ENCODE measurements at places on chromosomes 5 and 9.

- no peak for DNase-seq
These were observed 120.7 kb upstream of the SPATA31C2 start for GRCh38 chr9:88259001-88259400.

DNA sequence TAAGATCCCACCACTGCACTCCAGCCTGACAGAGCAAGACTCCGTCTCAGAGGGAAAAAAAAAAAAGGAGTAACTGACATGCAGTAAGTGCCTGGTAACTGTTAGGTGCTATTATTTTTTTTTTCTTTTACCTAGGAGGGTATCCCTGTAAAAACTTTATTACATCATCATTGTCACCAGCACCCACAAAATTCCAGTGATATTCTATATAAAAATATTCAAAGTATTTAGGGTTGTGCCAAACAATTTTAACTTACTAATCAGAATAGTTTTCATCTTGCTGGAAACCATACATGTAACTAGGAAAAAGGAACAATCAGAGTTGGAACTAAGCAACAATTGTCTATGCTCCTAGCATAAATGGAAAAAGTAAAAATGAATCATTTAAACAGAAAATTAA lies 112.4 kb downstream of the SSBP2 start:
- no peak for DNase-seq

GRCh38 chr5:68264024-68264956 lies 48.7 kb downstream of the PIK3R1 start:
- no peak for DNase-seq

DNA sequence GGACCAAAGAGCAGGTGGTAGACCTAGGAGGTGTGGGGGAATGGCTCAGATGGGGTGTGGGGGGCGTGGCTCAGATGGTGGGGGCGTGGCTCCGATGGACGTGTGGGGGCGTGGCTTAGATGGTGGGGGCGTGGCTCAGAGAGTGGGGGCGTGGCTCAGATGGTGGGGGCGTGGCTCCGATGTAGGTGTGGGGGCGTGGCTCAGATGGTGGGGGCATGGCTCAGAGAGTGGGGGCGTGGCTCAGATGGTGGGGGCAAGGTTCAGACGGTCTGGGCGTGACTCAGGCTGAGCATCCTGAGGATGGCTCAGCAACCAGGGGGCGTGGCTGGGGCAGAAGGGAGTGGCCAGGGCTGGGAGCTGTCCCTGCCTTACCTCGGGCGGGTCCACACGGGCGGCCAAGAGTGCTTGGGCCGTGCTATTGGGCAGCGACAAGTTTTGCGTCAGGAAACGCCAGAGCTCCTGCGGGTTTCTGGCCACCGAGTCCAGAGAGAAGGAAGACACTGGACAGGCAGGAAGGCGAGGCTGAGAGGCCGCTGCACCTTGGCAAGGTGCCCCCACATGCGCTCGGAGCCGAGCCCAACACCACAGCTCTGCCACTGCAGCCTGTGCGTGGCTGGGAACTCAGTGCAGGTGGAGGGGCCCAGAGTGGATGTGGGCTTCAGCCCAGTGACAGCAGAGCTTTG lies 5.9 kb downstream of the ABCA2 start:
- no peak for DNase-seq

DNA sequence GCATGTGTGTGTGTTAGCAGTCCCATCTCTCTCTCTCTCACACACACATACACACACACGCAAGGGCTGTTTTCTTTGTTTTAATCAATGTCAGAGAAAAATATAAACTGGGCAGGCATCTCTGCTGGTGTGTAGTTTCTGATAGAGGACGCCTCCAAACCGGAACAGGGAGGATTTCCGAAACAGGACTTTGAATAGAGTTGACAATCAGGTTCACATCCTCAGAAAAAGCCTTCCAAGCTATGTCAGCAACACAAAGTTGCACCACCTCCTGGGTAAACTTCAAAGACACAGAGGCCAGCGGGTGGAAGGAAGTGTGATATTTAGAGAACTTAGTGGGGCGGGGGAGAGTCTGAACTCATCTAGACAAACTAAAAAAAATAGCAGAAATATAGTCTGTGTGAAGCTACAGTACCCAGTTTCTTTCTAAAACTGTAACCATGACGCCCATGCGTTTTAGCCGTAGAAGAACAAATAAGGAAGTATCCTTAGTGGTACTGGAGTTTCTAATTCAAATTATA lies 1.2 kb downstream of the ST8SIA4 start:
- DNase-seq: no peak

DNA sequence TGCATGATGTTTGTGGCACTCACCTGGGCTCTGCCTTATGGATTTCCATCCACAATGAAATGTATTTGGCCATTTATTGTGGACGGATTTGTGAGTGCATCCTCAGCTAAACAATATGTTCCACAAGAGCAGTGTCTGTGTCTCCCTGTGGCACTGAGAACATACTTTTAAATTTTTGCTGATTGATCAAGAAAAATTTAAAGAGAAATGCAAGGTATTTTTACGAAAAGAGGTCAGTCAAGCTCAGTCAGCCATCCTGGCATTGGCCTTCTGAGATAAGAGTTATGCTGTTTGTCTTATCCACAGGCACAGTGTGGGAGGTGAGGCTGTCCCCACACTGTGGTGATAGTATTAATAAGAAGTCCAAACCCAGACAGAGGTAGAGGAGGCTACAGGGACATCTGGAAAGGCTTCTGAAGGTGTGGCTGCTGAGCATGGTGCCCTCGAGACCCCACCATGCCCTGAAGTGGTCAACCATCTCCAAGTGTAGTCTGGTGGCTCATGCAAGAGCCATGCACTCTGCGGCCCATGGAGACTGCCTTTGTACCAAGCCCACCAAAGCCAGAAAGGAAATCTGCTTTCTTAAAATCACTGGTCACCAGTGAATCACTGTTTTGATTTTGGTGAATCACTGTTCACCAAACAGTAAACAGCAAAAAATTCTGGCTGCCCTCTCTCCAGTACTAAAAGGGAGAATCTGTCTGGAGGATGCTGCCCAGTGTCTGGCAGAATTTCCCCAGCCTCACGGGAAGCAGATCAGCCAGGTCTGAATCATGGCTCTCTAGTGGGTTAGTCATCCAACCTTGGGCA lies 28.8 kb downstream of the SPOCK1 start:
- DNase-seq: peak; percentile 94

- DNase-seq: no peak
These were observed 4.7 kb upstream of the CCL28 start for GRCh38 chr5:43416803-43417394.

DNA sequence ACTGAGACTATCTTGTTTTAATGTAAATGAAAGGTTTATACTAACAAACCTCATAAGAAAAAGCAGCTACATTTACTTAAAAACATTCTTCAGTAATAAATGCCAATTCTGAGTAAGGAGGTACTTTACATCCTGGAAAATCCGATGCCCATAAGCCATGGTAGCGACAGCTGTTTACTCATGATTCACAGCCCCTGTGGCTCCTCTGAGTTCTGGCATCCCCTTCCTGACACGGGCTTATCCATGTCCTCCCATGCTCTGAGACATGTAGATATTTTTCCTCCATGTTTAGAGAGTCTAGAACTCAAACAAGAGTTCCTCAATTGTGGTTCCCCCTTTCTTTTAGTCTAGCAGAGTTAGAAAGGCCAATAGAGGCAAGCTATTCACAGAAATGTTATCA lies 63.1 kb upstream of the DEPDC1B start:
- DNase-seq: no peak

GRCh38 chr5:89457411-89458331 lies 574.7 kb upstream of the MEF2C start:
- DNase-seq: no peak

DNA sequence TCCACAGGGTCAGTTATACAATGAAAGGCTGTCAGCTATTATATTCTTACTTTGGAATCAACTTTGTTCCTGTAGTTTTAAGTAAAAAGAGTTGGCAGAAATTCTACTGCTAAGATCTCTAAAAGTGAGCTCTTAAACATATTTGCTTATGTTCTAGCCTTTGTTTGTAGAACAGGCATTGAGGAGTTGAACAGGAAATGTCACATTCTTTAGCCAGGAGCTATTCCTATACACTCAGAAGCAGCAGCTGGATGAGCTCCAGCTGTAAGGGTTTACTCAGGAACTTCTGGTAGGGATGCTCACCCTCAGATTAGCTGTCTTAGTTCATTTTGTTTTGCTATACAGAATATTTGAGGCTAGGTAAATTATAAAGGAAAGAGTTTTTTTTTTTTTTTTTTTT lies 22.4 kb upstream of the SPINK14 start:
- no peak for DNase-seq

GRCh38 chr9:79292731-79293280 lies 279.0 kb upstream of the TLE4 start:
- DNase-seq: no peak

DNA sequence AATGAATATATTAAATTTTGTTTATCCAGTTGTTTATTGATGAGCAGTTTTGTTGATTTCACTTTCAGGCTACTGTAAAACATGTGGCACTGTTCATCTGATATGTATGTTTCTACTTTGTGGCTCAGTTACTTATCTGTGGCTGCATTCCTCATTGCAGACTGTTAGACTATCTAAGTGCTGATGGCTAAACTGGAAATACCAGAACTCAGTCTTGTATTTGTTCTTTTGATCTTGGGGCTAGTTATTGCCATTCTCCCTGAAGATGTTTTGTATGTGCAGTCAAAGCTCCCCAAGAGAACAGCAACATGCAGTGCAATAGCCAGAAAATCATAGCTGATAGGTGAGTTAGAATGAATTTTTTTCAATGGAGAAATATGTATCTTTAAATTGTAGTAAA lies 162.2 kb downstream of the GADD45G start:
- DNase-seq: no peak

DNA sequence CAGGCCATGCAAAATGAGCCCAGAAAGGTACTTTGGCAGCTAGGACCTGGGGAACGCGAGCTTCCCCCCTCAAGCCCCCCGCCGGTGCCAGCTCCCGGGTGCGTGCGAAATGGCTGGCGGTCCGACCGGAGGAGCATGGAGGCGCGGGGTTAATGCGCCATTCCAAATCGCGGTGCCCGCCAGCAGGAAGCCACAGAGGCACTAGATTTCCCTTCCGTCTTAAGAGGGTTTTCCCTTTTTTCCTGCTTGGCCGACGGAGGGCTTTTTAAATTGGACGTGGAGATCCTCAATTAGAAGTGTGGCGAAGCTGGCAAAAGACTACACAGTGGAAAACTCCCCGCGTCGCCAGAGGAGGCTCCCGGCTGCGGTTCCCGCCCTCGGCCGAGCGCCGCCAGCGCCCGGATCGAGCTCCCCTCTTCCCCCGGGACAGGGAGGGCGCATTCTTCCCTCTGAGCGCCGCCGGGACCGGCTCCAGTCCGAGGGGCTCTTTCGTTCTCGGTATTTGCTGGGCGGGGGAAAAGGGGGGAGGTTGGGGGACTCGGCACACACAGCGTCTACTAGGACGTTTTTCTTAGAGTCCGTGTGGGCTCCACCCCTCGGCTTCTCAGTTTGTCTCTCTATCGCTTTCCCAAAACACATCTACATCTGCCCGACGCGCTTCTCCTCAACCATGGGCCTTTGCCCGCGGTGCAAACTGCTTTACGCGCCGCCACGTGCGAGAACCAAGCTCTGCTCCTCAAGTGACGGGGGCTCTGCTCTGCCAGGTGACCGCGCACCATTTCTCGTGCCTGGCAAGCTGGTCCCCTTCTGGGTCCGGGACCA lies 3.0 kb downstream of the GDNF start:
- DNase-seq: no peak

GRCh38 chr5:665541-665955 lies 27.6 kb downstream of the TPPP start:
- no peak for DNase-seq

- DNase-seq: no peak
These were observed 68.3 kb downstream of the PPIP5K2 start for GRCh38 chr5:103188436-103188835.

GRCh38 chr9:123365881-123366528 lies 10.0 kb downstream of the CRB2 start:
- DNase-seq: no peak

GRCh38 chr9:127407492-127407843 lies 10.5 kb downstream of the SLC2A8 start:
- DNase-seq: no peak

- DNase-seq: no peak
These were observed 34.7 kb upstream of the MYO10 start for GRCh38 chr5:16970826-16971225.

GRCh38 chr5:84057211-84057610 lies 327.5 kb downstream of the EDIL3 start:
- DNase-seq: no peak

GRCh38 chr9:16721972-16722371 lies 148.5 kb downstream of the BNC2 start:
- DNase-seq: no peak

DNA sequence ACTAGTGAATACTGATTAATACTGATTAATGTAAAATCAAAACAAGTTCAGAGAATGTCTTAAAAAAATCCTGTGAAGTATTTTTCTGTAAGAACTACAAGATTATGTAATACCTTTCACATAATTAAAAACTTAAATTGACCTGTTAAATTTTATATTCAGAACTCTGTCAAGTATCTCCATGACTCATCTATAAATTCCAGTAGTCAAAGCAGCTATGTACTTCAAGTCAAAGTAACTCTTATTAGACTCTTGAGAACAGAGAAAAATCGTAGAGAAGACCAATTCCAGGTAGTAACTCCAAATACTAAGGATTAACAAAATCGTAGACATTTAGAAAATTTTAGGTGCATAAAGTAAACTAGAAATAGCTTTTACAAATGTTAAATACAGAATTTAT lies 77.1 kb downstream of the HOMER1 start:
- DNase-seq: no peak

- DNase-seq: no peak
These were observed at the start of gene CDHR2 for GRCh38 chr5:176548967-176549444. TSS of gene CDHR2 (plus strand) at chr5:176549342. CDS start at chr5:176565353, 16,011 bp downstream.

DNA sequence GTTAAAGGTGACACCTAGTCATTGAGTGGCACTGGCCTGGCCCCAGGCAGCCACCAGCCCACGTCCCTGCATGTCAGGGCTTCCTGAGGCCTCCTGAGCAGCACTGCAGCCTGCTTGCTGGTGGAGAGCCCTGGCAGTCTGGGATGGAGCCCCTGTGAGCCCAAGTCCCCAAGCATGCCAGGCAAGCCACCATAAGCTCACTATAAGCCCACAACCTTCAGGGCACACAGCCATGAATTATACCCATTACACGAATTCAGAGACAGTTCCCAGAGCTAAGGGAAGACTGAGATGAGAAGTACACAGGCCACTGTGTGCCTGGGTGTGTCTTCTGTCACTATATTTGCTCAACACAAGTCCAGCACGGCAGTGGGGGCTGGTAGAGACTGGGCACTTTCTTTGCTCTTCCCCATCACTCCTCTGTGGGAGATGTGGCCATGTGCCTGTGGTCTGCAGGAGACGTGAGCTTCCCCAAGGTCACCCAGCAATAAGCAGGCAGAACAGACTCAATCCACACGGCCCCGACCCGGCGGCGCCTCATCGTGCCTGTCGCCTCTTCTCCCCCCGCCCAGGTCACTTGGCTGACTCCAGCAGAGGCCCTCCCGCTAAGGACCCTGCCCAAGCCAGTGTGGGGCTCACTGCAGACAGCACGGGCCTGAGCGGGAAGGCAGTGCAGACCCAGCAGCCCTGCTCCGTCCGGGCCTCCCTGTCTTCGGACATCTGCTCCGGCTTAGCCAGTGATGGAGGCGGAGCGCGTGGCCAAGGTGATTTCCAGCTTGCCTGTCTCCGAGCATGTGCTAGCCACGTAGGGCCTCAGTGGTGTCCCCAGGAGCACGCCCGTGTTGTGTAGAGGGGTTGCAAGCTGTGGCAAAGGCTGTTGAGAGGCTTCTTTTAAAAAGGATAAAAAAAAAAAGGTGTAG lies 114.8 kb downstream of the WNK2 start:
- no peak for DNase-seq

All from AG04449 (cell line).